ENCODE measurements at places on chromosomes 16 and 17.

DNA sequence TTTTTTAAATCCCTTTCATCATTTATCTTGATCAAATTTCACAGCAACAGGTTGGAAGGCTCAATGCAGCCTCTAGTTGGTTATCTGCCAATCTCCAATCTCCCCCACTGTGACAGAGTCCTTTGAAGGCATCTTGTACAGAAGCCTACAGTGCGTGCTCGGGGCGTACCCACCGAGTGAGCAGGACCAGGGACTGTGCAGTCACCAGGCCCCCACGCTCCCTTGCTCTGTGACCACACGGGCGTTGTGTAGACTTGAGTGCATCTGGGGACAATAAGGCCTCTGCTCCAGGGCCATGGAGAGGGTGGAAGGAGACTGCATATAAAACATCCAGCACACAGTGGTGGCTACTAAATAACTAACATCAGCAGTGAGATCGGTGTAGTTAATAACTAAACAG is 63.4 kb downstream of the GTF3C1 start:
- no peak overlapping the region for H3K4me3 ChIP-seq
- H3K36me3 ChIP-seq = peaks cover 5% of the 10 kb centered on the region
- no peak overlapping the region for H3K27ac ChIP-seq
- H3K4me1 ChIP-seq = no peaks in the 10 kb centered on the region

GRCh38 chr17:31687505-31688126 is 171.4 kb downstream of the COPRS start:
- no peak overlapping the region for H3K4me3 ChIP-seq
- no peak for DNase-seq
- no peak overlapping the region for H3K27ac ChIP-seq
- no peaks in the 10 kb centered on the region for H3K4me1 ChIP-seq

DNA sequence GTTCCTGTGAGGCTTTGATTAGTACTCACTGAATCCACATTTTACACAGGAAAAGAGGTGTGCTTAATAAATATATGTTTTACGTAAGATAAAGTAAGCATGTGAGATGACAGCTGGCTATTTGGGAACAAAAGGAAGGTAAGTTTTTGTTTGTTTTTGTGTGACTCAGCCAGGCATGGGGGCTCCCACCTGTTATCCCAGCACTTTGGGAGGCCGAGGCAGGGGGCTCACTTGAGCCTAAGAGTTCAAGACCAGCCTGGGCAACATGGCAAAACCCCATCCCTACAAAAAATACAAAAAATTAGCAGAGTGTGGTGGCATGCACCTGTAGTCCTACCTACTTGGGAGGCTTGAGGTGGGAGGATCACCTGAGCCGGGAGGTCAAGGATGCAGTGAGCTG is 17.9 kb downstream of the GPR142 start:
- H3K36me3 ChIP-seq = no peaks in the 10 kb centered on the region
- H3K27me3 ChIP-seq = no peaks in the 10 kb centered on the region
- no peaks in the 10 kb centered on the region for H3K4me1 ChIP-seq
- no peak overlapping the region for H3K27ac ChIP-seq
- DNase-seq = no peak

- H3K36me3 ChIP-seq = no peaks in the 10 kb centered on the region
- H3K27me3 ChIP-seq = no peaks in the 10 kb centered on the region
- H3K27ac ChIP-seq = no peak overlapping the region
- DNase-seq = no peak
These were observed 54.1 kb downstream of the CES1 start for GRCh38 chr16:55778757-55779156.

- no peak for DNase-seq
- no peak overlapping the region for H3K27ac ChIP-seq
- H3K27me3 ChIP-seq = no peaks in the 10 kb centered on the region
- H3K36me3 ChIP-seq = peaks cover 18% of the 10 kb centered on the region
- H3K4me3 ChIP-seq = no peak overlapping the region
- no peaks in the 10 kb centered on the region for H3K4me1 ChIP-seq
These were observed 19.2 kb downstream of the FLOT2 start for GRCh38 chr17:28878158-28878910.

GRCh38 chr16:5709889-5710288 is 612.3 kb upstream of the EEF2KMT start:
- no peak overlapping the region for H3K4me3 ChIP-seq
- DNase-seq = no peak
- no peaks in the 10 kb centered on the region for H3K27me3 ChIP-seq
- no peaks in the 10 kb centered on the region for H3K36me3 ChIP-seq

DNA sequence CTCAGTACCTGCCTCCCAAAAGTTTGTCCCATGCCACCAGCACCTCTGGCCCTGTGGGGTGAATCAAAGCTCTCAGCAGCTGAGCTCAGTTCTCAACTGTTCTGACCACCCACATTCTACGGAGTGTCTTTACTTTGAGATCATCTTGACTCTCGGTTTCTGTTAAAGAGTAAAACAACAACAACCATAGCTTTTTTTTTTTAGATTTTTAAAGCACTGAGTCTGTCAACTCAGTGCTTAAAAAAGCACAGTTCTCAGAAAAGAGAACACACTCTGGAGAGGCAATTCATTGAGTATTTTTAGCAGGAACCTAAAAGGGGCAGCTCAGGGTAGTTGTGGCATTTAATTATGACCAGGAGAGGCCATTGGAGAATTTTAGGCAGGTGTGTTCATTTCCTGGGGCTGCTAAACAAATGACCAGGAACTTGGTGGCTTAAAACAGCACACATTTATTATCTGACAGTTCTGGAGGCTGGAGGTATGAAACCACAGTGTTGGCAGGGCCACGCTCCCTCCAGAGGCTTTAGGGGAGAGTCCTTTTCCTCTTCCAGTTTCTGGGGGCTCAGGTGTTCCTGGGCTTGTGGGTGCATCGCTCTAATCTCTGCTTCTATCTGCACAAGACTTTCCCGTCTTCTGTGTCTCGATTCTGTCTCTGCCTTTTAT is 6.7 kb upstream of the WFIKKN2 start:
- H3K27me3 ChIP-seq = no peaks in the 10 kb centered on the region
- no peaks in the 10 kb centered on the region for H3K36me3 ChIP-seq
- H3K4me1 ChIP-seq = peaks cover 10% of the 10 kb centered on the region
- H3K27ac ChIP-seq = peak overlapping the region; percentile 28
- no peak for DNase-seq

DNA sequence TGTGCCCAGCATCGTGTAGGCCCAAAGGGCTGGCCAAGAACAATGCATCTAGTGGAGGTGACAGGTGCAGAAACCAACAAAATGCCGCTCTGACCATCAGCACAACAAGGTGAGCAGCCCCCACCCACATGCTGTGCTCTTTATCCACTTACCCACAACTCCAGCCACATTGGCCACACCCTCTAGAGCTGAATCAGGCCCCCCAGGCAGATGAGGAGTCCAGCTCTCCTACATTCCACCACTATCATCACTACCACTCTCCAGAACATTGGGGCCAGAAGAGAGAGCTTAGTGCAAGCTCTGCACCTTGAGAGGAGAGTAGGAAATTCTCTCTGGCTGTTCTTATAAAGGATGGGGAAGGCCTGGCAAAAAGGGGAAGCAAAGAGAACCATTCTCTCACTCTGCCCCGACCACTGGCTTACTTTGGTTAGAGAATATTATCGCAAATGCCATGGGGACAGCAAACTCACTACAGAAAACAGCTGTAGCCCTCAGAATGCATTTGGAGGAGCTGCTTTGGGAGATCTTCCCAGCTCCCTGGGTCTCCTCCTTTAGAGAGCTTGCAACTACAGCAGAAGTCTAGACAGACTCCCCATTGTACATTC is 75.0 kb downstream of the TMEM132E start:
- peaks cover 10% of the 10 kb centered on the region for H3K27me3 ChIP-seq
- H3K36me3 ChIP-seq = no peaks in the 10 kb centered on the region
- DNase-seq = no peak

GRCh38 chr16:66182592-66182991 is 183.9 kb upstream of the CDH5 start:
- no peaks in the 10 kb centered on the region for H3K27me3 ChIP-seq
- H3K27ac ChIP-seq = no peak overlapping the region
- H3K4me3 ChIP-seq = no peak overlapping the region
- no peaks in the 10 kb centered on the region for H3K36me3 ChIP-seq

- H3K36me3 ChIP-seq = no peaks in the 10 kb centered on the region
- H3K4me3 ChIP-seq = no peak overlapping the region
- no peaks in the 10 kb centered on the region for H3K27me3 ChIP-seq
- DNase-seq = peak; percentile 81
- H3K4me1 ChIP-seq = no peaks in the 10 kb centered on the region
- H3K27ac ChIP-seq = no peak overlapping the region
These were observed 98.9 kb downstream of the AATF start for GRCh38 chr17:37047631-37048104.

GRCh38 chr16:78931678-78932077 is 668.9 kb downstream of the MAF start:
- no peak overlapping the region for H3K4me3 ChIP-seq
- no peaks in the 10 kb centered on the region for H3K36me3 ChIP-seq
- H3K4me1 ChIP-seq = no peaks in the 10 kb centered on the region
- no peak for DNase-seq
- no peak overlapping the region for H3K27ac ChIP-seq
- H3K27me3 ChIP-seq = no peaks in the 10 kb centered on the region

DNA sequence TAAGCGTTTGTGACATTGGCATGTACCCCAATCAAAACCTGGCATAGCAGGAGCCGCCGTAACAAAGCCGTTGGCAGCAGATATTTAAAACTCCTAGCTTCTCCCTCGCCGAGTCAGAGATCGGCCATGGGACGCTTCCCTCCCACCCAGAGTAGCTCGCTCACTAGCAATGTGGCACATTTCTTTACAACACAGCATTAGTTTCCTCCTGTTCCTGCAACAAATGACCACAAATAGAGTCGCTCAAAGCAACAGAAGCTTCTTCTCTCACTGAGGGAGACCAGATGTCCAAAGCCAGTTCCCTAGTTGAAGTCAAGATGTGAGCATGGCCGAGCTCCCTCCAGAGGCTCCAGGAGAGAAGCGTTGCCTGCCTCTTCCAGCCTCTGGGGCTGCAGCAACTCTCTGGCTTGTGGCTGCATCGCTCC is 106.7 kb downstream of the RBFOX3 start:
- H3K4me3 ChIP-seq = no peak overlapping the region
- H3K4me1 ChIP-seq = no peaks in the 10 kb centered on the region
- no peak overlapping the region for H3K27ac ChIP-seq
- H3K36me3 ChIP-seq = no peaks in the 10 kb centered on the region
- DNase-seq = no peak
- peaks cover 43% of the 10 kb centered on the region for H3K27me3 ChIP-seq

- no peak overlapping the region for H3K4me3 ChIP-seq
- peaks cover 4% of the 10 kb centered on the region for H3K36me3 ChIP-seq
- no peak for DNase-seq
These were observed 7.2 kb downstream of the SUPT4H1 start for GRCh38 chr17:58344791-58345157.

- H3K4me3 ChIP-seq = no peak overlapping the region
- H3K27ac ChIP-seq = no peak overlapping the region
- H3K27me3 ChIP-seq = no peaks in the 10 kb centered on the region
- no peaks in the 10 kb centered on the region for H3K4me1 ChIP-seq
These were observed 20.9 kb downstream of the FCSK start for GRCh38 chr16:70475054-70475871.

- no peak overlapping the region for H3K27ac ChIP-seq
- no peak for DNase-seq
- no peaks in the 10 kb centered on the region for H3K36me3 ChIP-seq
- H3K4me1 ChIP-seq = no peaks in the 10 kb centered on the region
- H3K27me3 ChIP-seq = no peaks in the 10 kb centered on the region
- no peak overlapping the region for H3K4me3 ChIP-seq
These were observed 8.4 kb downstream of the CHST6 start for GRCh38 chr16:75486676-75487313.

DNA sequence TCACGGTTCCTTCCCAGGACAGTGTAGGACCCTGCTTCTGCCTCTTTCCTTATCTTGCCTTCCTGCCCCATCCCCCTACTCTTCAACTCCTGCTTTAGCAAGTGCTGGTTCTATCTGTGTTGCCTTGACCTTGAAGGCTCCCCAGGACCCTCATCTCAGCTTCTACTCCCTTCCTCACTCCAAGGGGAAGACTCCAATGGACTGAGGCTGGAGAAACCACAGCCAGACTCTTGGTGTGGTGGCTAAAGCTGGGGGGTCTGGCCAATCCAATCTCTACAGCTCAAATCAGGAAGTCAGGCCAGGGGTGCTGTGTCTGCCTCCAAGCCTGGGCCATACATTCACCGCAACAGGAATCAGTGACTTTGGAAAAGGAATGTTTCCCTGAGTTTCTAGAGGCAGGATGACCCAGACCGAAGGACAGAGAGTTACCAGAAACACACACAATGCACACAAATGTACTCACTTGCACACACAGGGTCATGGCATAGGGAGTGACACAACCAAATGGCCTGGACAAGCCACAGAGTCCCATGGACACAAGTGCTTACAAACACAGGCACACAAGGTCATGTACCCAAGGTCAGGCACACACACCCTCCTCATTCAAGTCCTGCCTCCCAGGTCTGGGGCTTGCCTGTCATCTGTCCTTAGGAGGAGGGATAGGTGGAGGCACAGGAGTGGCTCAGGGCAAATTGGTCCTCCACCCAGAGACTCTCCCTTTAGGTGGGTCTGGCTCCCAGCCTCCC is 1.7 kb upstream of the HSD11B2 start:
- peaks cover 4% of the 10 kb centered on the region for H3K4me1 ChIP-seq
- DNase-seq = no peak
- no peak overlapping the region for H3K4me3 ChIP-seq
- no peaks in the 10 kb centered on the region for H3K36me3 ChIP-seq
- peak overlapping the region; percentile 88 for H3K27ac ChIP-seq

GRCh38 chr16:2095315-2095853 is 40.3 kb downstream of the PKD1 start:
- H3K4me1 ChIP-seq = no peaks in the 10 kb centered on the region
- no peak for DNase-seq
- no peak overlapping the region for H3K4me3 ChIP-seq
- H3K27ac ChIP-seq = no peak overlapping the region
- no peaks in the 10 kb centered on the region for H3K36me3 ChIP-seq

GRCh38 chr17:38442548-38442947 is 14.3 kb downstream of the ARHGAP23 start:
- H3K36me3 ChIP-seq = no peaks in the 10 kb centered on the region
- H3K4me1 ChIP-seq = no peaks in the 10 kb centered on the region
- H3K27ac ChIP-seq = no peak overlapping the region
- H3K4me3 ChIP-seq = no peak overlapping the region
- DNase-seq = no peak
- no peaks in the 10 kb centered on the region for H3K27me3 ChIP-seq

DNA sequence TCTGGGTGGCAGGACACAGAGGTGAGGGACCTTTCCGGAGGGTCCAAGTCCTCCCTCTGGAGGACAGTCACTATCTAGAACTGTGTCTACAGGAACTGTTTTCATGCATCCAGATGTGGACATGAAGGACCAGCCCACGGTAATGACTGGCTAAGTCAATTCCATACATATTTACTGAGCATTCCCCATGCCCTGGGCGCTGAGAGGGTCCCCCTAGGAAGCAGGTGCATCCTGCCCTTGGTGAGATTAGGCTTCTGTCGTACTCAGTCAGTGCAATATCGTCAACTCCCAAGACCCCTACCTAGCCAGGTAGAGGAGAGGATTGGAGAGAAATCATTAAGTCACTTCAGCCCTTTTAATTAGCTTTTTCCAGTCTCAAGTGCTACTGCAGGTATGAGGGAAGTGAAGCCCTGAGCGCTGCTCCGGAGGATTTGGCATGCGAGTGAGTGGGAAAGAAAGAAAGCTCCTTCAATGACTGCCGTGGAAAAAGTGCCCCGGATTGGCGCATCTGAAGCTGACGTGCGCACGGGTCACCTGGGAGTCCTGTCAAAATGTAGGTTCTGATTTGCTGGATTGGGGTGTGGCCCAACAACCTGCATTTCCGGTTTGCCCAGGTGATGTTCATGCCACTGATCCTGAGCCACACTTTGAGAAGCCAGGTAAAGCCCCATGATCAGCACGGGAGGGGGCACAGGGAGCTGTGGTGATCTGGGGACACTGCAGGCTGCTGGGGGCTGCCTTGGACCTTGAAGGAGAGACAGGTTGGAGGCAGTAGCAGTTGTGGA is 367.4 kb upstream of the TNRC6C start:
- H3K36me3 ChIP-seq = no peaks in the 10 kb centered on the region
- no peaks in the 10 kb centered on the region for H3K27me3 ChIP-seq
- DNase-seq = no peak

All from breast epithelium (tissue), 4 donors.